NCI-H460 (cell line): ENCODE measurements at places on chromosomes 4 and X. TPM values are rescaled to one million over a fixed set of nuclear protein-coding genes. Genes with fewer than 3 reads are reported as not detected.

GRCh38 chrX:8049827-8050226 is 121.2 kb downstream of the VCX2 start:
- no peak for DNase-seq

MAGEA8 gene
- not detected in 2 replicates for total RNA-seq

DNA sequence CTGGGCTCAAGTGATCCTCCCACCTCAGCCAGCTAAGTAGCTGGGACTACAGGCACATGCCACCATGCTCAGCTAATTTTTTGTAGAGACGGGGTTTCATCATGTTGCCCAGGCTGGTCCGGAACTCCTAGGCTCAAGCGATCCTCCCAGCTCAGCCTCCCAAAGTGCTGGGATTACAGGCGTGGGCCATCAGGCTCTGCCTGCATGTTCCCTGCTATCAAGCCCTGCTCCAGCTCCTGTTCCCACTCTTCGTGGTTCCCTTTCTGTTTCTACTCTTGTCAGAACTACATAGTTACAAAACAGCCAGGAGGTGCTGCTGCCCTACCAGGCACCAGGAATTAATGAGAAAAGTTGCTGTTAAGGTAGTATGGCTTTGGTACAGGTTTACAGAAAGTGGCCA is 8.7 kb downstream of the TIMP1 start:
- DNase-seq = no peak

DNA sequence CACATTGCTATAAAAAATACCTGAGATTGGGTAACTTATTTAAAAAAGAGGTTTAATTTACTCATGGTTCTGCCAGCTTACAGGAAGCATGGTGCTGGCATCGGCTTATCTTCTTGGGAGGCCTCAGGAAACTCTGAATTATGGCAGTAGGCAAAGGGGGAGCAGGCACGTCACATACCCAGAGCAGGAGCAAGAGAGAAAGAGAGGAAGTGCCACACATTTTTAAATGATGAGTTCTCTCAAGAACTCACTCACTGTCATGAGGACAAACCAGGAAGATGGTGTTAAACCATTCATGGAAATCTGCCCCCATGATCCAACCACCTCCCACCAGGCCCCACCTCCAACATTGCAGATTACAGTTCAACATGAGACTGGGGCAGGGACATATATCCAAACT is 10.0 kb upstream of the AFF1 start:
- DNase-seq = no peak

DNA sequence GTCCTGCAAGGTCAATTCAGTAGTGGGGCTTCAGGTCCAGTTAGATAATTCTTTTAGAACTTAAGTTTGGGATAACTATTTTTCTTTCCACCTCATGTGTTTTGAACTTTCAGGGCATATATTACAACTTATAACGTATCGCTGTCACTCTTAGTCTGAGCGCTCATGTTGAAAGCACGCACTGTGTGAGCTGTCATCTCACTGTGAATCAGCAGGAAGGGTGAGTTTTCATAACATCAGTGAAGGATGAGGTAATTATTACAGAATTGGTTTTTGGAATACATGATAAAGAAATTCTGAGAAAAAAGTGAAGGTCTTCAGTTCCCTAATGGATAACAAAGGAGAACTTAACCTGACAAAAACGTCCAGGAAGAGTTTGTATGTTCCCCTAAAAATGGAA is 45.1 kb upstream of the SLC4A4 start:
- DNase-seq = no peak

CD38 gene
- total RNA-seq = 0.02 TPM in 1 of 2 replicates, not detected in the other

CC2D2A gene
- total RNA-seq = 12.2 and 14.2 TPM in 2 replicates

- DNase-seq = no peak
Measured at GRCh38 chr4:21742326-21742725, 206.2 kb downstream of the KCNIP4 start.

DNA sequence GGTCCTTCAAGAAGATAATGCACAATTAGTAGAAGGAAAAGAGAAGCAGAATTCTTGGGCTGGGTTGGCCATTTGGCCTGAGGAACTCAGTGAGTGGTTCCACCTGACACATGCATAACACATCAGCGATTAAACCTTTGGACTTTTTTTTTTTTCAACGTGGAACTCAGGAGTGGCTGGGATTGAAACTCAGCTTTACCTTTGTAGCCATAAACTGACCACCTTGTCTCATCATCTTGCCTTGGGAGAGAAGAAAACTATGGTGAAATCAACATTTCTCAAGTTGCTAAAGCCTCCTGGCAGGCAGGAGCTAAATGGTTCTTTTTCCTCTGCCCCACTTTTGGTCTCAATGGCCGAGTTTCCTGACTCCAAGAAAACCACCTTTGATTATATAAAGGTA is 16.3 kb downstream of the PTTG2 start:
- no peak for DNase-seq

F8A3 gene
- 0.30 and 1.0 TPM in 2 replicates for total RNA-seq

GRCh38 chrX:68754406-68754805 is 74.4 kb upstream of the EFNB1 start:
- no peak for DNase-seq

DNA sequence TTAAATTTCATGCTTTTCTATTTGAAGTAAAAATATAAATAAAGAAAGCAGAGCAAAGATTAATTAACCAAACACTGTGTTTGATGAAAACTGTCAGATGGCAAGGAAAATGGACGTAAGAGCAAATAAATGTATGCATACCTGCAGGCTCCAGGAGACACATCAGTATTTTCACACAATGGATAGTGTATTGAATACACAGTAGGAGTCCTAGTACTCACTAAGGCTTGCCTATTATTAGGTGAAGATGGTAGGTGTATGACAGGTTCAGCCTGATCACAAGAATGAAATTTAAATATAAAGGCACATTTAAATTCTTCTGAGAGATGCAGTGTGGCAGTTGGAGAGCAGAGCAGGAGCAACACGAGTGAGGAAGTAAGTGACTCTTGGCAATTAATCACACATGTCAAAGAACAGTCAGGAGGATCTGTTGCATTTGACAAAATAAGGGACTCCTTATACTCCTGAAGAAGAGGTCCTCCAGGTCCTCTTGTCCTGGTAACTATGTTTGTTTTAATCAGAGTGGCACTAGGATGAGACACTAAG is 106.0 kb upstream of the NDST4 start:
- no peak for DNase-seq

GRCh38 chr4:15563871-15564270 is 91.3 kb downstream of the FBXL5 start:
- no peak for DNase-seq

- no peak for DNase-seq
Measured at GRCh38 chr4:91268913-91269312, 1034.9 kb upstream of the GRID2 start.

- no peak for DNase-seq
Measured at GRCh38 chrX:97843200-97843811, 959.6 kb downstream of the RPA4 start.

G3BP2 gene
- total RNA-seq = 93.2 and 112 TPM in 2 replicates
